Right lung (tissue), 10 donors: ENCODE measurements at places on chromosomes 1 and 21.

GRCh38 chr1:200629876-200630514 lies 9.4 kb upstream of the KIF14 start:
- DNase-seq: no peak

DNA sequence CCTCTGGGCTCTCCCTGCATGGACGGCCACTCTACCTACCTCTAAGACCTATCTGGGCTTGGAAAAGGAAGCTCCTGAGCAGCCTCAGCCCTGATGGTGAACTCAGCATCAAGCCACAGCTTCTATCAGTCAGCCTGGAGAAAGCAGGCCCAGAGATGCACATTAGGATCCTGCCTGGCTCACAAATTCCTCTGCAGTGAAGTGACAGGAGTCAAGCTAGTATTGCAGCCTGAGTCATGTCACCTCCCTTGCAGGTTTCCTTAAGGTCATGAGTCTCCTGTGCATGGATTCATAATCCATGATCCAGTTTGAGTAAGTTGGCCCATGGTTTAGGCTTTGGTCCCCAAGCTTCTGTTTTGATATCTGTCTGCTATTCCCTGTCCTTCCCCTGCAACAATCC lies 37.9 kb upstream of the DUSP10 start:
- DNase-seq: no peak

DNA sequence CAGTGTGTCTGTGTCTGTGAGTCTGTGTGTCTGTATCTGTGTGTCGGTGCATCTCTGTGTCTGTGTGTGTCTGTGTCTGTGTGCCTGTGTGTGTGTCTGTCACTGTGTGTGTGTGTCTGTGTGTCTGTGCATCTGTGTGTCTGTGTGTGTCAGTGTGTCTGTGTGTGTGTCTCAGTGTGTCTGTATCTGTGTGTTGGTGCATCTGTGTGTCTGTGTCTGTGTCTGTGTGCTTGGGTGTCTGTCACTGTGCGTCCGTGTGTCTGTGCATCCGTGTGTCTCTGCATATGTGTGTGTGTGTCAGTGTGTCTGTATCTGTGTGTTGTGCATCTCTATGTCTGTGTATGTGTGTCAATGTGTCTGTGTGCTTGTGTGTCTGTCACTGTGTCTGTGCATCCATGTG lies 44.7 kb upstream of the POFUT2 start:
- DNase-seq: no peak

DNA sequence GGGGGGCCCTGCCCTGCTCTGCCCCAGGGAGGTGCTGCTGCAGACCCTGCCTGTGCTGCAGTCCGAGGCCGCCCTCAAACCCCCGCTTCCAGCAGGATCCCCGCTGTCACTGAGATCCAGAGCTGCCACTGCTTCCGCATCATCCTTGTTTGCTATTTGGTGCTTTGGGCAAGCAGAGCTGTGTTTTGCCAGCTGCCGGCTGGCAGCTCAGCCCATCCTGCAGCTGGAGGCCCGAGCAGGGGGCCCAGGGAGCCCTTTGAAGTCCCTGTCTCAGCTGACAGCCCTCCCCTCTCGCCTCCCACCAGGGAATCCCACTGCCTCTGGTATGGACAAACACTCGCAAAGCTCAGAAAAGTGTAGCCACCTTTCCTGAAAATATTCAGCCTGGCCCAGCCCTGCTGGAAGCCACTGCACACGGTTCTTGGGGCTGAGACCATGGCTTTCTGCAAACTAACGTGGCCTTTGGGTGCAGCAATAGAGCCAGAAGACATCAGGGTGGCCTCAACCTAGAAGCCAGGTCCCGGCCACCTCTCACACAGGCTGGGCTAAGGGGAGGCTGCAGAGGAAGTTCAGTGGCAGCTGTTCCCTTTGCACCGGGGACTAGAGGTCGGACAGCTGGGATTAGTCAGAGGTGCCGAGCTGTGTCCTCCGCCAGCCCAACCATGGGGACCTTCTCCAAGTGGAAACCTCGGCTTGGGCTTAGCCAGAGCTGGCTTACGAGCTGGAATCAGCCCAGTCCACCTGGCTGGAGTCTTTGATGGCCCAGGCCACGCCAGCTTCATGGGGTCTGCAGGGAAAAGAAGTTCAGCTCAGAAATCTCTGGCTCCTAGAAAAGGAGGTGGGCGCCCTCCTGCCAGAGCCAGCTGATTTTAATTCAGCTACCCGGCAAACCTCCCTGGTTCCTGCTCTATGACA lies 107.1 kb downstream of the SPSB1 start:
- DNase-seq: no peak

- no peak for DNase-seq
Measured at GRCh38 chr1:199129247-199129646, 490.4 kb downstream of the PTPRC start.

DNA sequence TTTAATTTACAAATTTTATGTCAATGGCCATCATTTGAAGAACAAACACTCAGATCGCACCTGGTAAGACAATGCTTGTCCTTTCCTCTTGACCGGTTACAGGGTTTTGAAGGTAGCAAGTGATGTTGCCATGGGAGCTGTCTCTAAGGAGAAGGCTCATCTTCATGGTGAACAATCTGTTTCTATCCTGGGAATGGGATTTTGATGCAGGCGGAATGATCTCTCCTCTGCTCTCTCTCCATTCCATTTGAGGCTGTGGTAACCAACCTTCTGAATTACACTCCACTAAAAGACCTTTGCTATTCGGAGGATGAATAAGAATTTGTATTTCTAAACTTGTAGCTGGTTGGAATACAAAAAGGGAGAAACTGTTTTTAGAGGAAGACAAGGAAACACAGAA lies 57.9 kb upstream of the SLC5A9 start:
- DNase-seq: no peak

GRCh38 chr1:171663854-171664575 lies 11.5 kb upstream of the MYOC start:
- no peak for DNase-seq

GRCh38 chr21:14210738-14211137 lies at the start of gene LIPI:
Gene LIPI (minus strand): TSS chr21:14210955. CDS start chr21:14210845, 110 bp downstream.
- no peak for DNase-seq

GRCh38 chr1:205914730-205915129 lies 28.5 kb downstream of the SLC26A9 start:
- DNase-seq: no peak

DNA sequence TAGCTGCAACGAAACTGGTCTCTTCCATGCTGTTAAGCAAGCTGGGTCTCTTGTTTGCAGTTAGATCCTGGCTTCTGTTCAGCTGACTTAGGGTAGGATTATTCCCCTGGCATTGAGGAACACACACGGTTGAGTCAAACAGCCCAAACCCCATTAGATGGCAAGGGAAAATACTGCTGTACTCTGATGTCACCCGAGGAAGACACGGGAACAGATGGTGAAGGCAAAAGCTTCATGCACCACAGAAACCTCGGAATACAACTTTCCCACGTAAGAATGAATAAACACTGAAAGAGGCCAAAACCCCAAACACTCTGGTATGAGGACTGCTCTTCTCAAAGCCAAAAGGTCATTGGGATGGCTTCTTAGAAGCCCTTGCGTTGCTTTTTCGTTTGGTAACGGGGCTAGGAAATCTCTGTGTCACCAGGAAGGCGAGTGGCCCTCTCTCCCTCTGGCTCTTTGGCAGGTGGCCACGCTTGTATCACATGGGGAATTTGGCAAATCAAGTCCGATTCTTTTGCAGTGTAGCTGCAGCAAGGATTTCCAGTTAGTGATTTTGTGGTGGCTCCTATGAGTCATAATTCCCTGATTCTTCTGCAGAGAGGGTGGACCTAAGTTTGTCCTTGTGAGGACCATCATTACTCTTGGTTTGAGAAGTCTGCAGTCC lies 16.7 kb upstream of the LYST start:
- DNase-seq: peak; percentile 44

GRCh38 chr1:238648751-238649150 lies 737.6 kb upstream of the CHRM3 start:
- no peak for DNase-seq
